NCI-H446 treated with DMSO at 0.1 percent for 48 hours (cell line): ENCODE measurements at places on chromosomes 1 and 21.

- no peak for DNase-seq
Measured at GRCh38 chr1:209802780-209803152, 3.2 kb downstream of the IRF6 start.

GRCh38 chr1:222772996-222773379 lies 36.0 kb downstream of the FAM177B start:
- peak; percentile 40 for DNase-seq

DNA sequence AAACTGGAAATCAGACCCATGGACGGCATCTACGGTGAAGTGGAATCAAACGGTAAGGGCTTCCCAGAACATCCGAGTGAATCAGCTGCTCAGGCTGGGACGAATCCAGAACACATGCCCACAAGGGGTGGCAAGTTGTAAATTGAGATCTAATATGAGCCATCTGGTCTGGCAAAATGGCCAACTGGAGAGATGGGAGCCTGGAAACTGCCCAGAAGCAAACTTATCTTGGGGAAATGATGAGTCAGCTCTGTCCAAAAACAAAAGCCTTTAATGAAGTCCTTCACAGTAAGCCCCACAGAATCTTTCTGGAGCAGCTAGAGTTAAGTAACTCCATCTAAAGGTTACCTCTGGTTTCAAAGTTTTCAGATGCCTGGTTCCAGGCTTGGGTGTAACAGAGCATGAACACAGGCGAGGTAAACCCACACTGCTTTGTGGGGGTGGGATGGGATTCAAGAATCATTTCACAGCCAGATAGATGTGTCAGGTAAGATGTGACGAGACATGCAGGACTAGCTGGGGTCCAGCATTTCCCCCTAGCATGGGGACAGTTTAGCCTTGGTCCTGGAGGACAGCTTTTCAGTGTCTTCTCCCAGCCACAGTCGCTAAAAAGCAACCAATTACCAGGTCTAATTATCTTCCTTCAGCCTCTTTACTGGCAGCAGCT lies 10.5 kb upstream of the SRP9 start:
- DNase-seq = peak; percentile 96

- no peak for DNase-seq
Measured at GRCh38 chr1:167456926-167457325, 61.4 kb downstream of the CD247 start.

GRCh38 chr1:95733031-95733430 lies 499.0 kb downstream of the RWDD3 start:
- no peak for DNase-seq

DNA sequence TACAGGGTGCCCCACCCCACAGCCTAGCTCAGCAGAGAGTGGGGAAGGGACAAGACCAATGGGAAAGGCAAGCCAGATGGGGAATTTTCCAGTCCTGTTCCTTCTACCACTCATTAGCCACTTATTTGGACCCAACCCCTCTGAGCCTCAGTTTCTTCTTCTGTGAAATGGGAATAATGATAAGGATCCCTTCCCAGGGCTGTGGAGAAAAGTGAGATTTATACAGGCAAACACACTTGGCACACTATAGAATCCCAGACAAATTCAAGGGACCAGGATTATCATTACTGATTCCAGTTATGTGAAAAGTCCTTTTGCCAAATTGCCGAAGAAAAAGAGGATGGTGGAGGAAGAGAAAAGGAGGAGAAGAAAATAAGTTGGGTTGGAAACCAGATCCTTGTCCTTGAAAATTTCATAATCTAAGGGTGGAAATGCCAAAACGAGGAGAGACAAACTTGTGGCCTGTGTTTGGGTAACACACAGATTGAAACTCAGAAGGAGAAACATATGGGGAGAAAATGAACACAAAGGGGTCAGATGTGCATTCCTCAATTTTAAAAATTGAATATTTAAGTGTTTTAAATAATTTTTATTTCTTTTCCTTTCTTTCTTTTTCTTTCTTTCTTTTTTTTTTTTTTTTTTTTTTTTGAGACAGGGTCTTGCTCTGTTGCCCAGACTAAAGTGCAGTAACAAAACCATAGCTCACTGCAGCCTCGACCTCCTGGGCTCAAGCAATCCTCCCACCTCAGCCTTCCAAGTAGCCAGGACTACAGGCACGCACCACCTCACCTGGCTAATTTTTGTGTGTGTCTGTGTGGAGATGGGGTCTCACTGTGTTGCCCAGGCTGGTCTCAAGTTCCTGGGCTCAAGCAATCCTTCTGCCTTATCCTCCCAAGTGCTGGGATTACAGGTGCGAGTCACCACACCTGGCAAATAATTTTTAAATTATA lies 9.6 kb downstream of the CAPN2 start:
- DNase-seq = no peak

DNA sequence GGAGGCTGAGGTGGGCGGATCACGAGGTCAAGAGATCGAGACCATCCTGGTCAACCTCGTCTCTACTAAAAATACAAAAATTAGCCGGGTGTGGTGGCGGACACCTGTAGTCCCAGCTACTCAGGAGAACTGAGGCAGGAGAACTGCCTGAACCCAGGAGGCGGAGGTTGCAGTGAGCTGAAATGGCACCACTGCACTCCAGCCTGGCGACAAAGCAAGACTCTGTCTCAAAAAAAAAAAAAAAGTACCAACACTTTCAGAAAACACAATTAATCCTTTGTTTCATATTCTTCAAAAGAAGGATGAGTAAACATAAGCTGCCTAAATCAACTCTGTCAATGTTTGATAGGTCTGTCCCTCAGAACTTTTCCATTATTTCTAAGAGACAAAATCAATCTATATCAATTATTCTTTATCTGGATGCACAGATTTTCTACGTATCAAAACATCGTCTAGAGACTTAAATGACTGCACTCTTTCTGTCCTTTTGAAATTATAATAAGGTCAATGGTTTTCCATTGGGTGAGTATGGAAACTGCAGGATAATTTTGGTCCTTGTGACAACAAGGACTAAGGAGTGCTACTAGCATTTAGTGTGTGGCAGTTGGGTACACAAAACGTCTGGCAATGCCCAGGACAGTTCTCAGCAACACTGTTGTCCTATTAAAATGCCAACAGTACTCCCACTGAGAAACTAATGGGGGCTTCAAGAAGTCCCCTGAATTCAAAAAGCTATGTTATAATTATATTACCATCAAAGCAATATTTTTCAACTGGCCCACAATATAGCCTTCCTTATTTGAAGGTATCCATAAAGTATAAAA lies 40.7 kb downstream of the LPGAT1 start:
- DNase-seq = no peak

DNA sequence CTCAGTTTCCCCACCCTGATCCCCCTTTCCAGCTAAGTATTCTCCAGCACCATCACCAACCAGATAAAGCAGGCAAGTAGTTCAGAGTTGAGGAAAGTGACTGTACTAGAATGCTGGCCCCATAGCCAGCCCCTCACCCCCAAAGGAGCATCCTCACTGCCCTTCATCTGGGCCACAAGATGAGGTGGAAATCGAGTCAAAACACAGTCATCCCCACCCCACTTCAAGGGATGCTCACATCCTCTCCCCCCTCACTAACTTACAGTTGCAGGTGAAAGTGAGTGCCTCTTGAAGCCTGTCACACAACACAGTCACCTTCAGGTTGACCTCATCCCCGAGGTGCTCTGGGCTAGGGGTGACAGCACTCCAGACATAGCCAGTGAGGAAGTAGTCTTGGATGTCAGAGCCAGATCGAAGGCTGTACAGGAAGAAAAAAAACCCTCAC lies 30.4 kb downstream of the PIK3C2B start:
- no peak for DNase-seq

- DNase-seq = no peak
Measured at GRCh38 chr1:59154401-59154800, 142.5 kb upstream of the FGGY start.

DNA sequence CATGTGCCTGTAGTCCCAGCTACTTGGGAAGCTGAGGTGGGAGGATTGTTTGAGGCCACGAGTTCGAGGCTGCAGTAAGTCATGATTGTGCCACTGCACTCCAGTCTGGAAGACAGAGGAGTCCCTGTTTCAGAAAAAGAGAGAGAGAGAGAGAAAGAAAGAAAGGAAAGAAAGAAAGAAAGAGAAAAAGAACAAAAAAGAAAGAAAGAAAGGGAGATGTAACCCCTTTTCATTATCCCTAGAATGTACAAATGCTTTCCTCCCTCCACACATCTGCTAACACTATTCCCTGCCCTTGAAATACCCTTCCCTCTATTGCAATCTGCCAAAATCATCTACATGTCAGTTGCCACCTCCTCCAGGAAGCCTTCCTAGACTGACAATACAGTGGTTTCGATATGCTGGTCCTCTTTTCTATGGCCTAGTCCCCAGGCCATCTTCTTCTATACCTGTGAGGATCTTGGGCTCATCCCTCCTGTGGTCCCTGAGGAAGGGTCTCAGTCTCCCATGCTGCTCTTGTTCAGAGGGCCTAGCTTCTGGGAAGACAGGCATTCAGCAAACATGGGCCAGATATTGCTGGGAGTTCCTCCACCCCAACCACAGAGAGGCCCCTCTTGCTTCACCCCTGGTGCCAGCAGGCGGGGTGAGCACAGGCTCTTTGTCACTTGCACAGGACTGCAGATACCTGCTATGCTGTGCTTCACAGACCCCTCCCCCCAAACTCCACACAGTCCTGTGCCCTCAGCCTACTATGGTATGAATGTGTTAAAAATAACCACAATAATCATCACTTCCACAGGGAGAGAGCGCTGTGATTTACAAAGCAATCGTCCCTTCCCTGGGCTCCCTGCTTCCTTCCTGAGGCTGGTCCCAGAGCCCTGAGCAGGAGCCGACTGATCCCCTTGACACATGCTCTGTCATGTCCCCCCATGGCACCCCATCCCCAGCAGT lies 14.1 kb downstream of the ADGRB2 start:
- DNase-seq = no peak

- no peak for DNase-seq
Measured at GRCh38 chr1:183087001-183087400, 63.8 kb downstream of the LAMC1 start.

- no peak for DNase-seq
Measured at GRCh38 chr1:99855914-99856450, 5.8 kb downstream of the AGL start.

GRCh38 chr1:232239998-232240397 lies 389.9 kb downstream of the SIPA1L2 start:
- DNase-seq = no peak

DNA sequence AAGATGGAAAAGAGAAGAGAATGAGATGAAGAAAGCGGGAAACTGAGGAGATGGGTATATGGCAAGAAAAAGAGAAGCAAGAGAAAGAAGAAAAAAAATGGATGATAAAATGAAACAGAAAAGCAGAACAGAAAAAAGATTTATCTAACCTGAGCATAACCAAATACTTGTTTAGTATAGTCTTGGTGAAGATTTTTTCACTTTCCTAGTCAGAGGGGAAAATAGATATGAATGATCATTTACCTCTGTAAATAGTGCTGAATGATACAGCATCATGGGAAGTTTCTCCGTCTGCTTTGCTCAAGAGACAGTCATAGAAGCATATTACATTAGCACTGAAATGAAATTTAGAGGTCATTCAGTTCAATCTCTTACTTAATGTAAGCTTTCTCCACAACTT lies 36.1 kb upstream of the PLPPR4 start:
- DNase-seq = no peak

GRCh38 chr1:181317261-181317930 lies 165.9 kb upstream of the CACNA1E start:
- DNase-seq = no peak

DNA sequence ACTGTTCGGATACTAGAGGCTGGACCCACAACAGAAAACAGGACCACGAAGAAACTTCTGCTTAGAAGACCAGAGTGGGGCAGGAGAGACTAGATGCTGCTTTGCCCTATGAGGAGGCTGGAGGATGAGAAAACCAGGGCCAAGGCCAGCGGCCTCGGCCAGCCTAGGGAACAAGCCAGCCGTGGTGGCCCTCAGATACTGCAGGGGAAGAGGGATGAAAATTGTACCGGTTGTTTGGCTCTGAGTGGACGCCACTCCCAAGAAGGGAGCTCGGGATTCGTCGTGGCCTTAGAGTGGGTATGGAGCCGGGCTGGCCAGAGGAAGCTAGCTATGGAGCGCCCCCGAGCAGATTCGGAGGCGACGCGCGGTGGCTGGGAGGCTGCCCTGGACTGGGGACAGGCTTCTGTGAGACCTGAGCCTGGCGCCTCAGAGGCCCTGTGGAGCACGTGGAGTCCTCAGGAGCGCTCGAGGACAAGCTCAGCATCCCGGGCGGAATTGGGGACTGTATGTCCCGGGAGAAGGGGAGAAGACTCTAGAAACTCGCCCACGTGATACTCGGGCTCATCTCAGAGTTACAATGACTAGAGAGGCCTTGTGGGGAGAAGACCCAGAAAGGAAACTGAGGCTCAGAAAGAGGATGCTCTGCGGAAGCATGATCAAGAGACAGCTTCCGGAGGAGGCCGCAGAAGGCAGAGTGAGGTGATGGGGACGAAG lies 2.8 kb downstream of the PRRX1 start:
- peak; percentile 57 for DNase-seq

GRCh38 chr1:69263921-69264391 lies 303.8 kb upstream of the LRRC7 start:
- DNase-seq = peak; percentile 100

GRCh38 chr21:26377111-26377694 lies 195.9 kb downstream of the CYYR1 start:
- DNase-seq = no peak

- no peak for DNase-seq
Measured at GRCh38 chr1:235854347-235854746, 12.4 kb downstream of the LYST start.

- DNase-seq = no peak
Measured at GRCh38 chr1:26538480-26539412, 9.2 kb downstream of the RPS6KA1 start.

DNA sequence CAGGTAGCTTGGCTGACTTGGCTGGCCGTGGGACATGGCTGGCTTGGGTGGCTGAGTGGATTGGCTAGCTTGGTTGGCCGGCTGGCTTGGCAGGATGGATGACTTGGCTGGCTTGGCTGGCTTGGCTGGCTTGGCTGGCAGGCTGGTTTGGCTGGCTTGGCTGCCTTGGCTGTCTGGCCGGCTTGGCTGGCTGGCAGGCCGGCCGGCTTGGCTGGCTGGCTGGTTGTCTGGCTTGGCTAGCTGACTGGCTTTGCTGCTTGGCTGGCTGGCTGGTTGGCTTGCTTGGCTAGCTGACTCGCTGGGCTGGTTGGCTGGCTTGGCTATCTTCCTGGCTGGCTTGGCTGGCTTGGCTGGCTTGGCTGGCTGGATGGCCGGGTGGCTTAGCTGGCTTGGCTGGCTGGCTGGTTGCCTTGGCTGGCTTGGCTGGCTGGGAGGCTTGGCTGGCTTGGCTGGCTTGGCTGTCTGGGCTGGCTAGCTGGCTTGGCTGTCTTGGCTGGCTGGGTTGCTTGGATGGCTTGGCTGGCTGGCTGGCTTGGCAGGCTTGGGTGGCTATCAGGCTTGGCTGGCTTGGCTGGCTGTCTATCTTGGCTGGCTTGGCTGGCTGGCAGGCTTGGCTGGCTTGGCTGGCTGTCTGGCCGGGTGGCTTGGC lies 129.7 kb upstream of the FAM72C start:
- DNase-seq = no peak
